PC-9 (cell line): ENCODE measurements at places on chromosomes 7 and 10. TPM values are rescaled to one million over a fixed set of nuclear protein-coding genes. Genes with fewer than 3 reads are reported as not detected.

DNA sequence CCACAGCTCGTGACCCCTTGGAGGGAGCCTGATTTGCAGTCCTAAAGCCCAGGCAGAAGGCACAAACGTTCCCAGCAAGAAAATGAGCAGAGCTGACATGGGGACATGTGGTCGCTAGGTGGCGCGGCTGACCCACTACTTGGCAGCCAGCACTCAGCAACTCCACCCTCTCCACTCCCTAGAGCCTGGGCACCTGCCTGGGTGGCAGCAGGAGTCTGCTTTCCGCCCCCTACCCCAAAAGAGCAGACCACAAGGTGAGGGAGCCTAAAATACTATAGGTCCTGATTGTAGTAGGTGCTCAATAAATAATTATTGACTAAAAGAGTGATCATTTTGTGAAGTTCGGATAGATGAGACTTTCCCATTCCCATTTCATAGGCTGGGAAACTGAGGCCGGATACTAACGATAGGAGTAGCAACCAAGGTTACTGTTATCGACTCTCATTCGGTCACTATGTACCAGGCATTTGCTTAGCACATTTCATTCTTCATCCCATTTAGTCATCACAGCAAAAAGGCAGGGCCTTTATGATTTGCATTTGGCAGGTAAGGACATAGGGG is 57.4 kb downstream of the NEUROG3 start:
- no peaks in the 10 kb centered on the region; the same call in 1 of the 2 replicates for H3K36me3 ChIP-seq
- no peak overlapping the region for H3K4me3 ChIP-seq
- no peaks in the 10 kb centered on the region for H3K4me1 ChIP-seq
- no peaks in the 10 kb centered on the region for H3K27me3 ChIP-seq

- H3K27ac ChIP-seq, result peak overlapping the region; percentile 49; the same call in 1 of the 2 replicates
- peaks cover 58% of the 10 kb centered on the region for H3K36me3 ChIP-seq
Observed at GRCh38 chr7:47513741-47514241, 68.1 kb downstream of the TNS3 start.

GRCh38 chr7:17434841-17435692 is 136.6 kb downstream of the AHR start:
- no peaks in the 10 kb centered on the region for H3K36me3 ChIP-seq
- no peaks in the 10 kb centered on the region for H3K27me3 ChIP-seq
- no peaks in the 10 kb centered on the region for H3K4me1 ChIP-seq

DNA sequence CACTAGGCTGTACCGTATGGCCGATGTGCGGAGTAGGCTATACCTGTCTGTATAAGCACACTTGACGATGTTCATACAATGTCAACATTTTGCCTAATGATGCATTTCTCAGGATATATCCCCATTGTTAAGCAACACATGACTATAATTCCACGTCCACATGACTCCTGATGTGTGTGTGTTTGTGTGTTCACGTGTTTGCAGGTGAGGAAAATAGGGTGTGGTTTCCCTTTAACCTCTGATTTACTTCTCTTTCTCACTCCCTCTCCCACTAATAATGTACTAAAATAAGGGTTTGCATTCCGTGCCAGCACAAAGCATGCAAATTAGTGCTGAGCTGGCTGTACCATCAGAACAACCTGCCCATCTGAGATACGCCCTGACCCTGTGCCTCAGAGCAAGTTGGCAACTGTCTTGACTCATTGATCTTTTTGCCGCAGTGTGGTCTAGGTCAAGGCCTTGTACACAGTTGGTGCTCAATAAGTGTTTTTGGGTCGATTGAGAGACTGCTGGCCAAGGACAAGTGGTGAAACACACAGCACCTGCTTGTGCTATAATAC is 64.6 kb upstream of the DOCK1 start:
- no peaks in the 10 kb centered on the region for H3K4me1 ChIP-seq
- H3K27ac ChIP-seq, result no peak overlapping the region
- no peak overlapping the region for H3K4me3 ChIP-seq
- H3K36me3 ChIP-seq, result no peaks in the 10 kb centered on the region

- no peaks in the 10 kb centered on the region for H3K36me3 ChIP-seq
- no peaks in the 10 kb centered on the region for H3K27me3 ChIP-seq
- no peak overlapping the region for H3K4me3 ChIP-seq
- no peak overlapping the region for H3K27ac ChIP-seq
- DNase-seq, result no peak
- H3K4me1 ChIP-seq, result peaks cover 11% of the 10 kb centered on the region
Observed at GRCh38 chr7:16747102-16747501, 6.5 kb upstream of the TSPAN13 start.

GRCh38 chr7:133345690-133346421 is 93.0 kb downstream of the EXOC4 start:
- H3K4me1 ChIP-seq, result no peaks in the 10 kb centered on the region
- DNase-seq, result no peak
- no peaks in the 10 kb centered on the region for H3K27me3 ChIP-seq
- H3K4me3 ChIP-seq, result no peak overlapping the region

DNA sequence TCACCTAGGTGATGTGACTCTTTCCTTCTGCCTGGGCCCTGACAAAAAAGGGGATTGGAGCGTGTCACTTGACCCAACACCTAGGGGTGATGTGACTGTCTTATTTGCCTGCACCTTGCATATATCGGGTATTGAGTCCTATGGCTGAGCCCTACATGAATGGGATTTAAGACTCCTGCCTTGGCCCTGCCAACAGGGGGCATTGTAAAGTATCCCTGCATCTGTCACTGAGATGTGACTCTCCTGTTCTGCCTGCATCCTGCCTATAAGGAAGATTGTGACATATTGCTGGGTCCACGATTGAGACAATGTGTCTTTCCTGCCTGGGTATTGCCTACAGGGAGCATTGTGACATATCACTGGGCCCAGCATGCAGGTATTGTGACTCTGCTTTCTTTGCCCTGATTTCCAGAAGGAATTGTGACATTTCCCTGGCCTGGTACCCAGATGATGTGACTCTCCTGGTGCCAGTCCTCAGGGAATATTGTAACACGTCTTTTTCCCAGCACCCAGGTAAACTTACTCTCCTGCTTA is 14.2 kb upstream of the ZNF107 start:
- no peak overlapping the region for H3K27ac ChIP-seq
- DNase-seq, result no peak
- H3K27me3 ChIP-seq, result no peaks in the 10 kb centered on the region
- no peaks in the 10 kb centered on the region for H3K4me1 ChIP-seq
- H3K36me3 ChIP-seq, result no peaks in the 10 kb centered on the region
- no peak overlapping the region for H3K4me3 ChIP-seq

GRCh38 chr10:17443707-17444387 is 10.5 kb downstream of the ST8SIA6 start:
- no peak overlapping the region for H3K4me3 ChIP-seq
- DNase-seq, result no peak
- H3K27me3 ChIP-seq, result no peaks in the 10 kb centered on the region

- no peaks in the 10 kb centered on the region for H3K36me3 ChIP-seq
- H3K4me1 ChIP-seq, result peaks cover 31% of the 10 kb centered on the region
- peak; percentile 93 for DNase-seq
- H3K27me3 ChIP-seq, result no peaks in the 10 kb centered on the region
- H3K4me3 ChIP-seq, result no peak overlapping the region
Observed at GRCh38 chr10:119449760-119450461, 92.6 kb downstream of the RGS10 start.

GRCh38 chr7:84002348-84002747 is 192.2 kb downstream of the SEMA3A start:
- H3K27me3 ChIP-seq, result no peaks in the 10 kb centered on the region
- H3K4me3 ChIP-seq, result 0 out of 2 replicates have a peak overlapping the region, but pooled peaks have one; percentile 18
- peak; percentile 87 for DNase-seq
- peak overlapping the region; percentile 56; the same call in 1 of the 2 replicates for H3K27ac ChIP-seq

DNA sequence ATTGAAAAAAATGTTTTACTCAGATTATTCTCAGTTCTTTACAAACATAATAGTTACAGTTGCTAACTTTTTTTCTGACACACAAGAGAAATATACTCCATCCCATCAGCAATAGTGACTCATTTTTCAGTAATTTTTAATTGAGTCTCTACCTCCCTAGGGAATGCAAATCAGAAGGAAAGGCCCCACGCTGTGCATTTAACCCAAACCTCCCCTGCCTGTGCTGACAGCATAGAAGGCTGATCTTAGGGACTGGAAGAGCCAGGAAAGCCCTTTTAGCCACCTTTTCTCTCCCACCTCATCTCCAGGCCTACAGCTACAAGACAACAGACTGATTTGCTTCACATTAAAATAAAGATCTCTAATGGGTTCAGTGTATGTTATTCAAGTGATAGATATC is 24.7 kb upstream of the PIK3CG start:
- H3K4me3 ChIP-seq, result no peak overlapping the region
- DNase-seq, result no peak
- no peaks in the 10 kb centered on the region for H3K36me3 ChIP-seq

DNA sequence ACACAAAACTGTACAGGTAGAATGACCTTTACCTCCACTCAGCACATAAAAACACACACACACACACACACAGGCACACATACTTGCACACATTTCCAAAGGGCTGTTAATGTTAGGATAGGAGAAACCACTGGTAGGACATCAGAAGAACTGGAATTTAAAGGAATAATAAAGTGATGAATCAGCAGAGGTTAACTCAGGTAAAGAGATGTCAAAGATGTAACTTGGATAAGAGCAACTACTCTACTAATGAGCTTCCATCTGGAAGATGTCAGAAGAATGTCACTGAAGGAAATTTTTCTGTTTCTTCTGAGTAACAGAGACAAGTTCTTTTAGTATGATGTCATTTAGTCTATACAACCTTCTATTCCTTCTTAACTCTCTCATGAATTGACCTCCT is 26.4 kb upstream of the GPR37 start:
- no peak for DNase-seq
- no peaks in the 10 kb centered on the region for H3K27me3 ChIP-seq
- H3K4me1 ChIP-seq, result peaks cover 16% of the 10 kb centered on the region; the same call in 1 of the 2 replicates

Gene PHF14
- 48.7 and 49.3 TPM in 2 replicates for total RNA-seq

Gene CD36
- 0.28 and 1.3 TPM in 2 replicates for total RNA-seq

Gene ARPC1A
- 274 and 305 TPM in 2 replicates for total RNA-seq

Gene GIMAP5
- not detected in 2 replicates for total RNA-seq

Gene LIPF
- not detected in 2 replicates for total RNA-seq

Gene WNT2
- total RNA-seq, result not detected in 2 replicates

Gene PRKG1
- 0.68 and 0.70 TPM in 2 replicates for total RNA-seq

Gene LOXL4
- 2.5 and 3.5 TPM in 2 replicates for total RNA-seq

Gene FXYD4
- not detected in 2 replicates for total RNA-seq

Gene RADIL
- 0.35 and 0.73 TPM in 2 replicates for total RNA-seq
